ENCODE measurements at places on chromosomes 7 and 10.

DNA sequence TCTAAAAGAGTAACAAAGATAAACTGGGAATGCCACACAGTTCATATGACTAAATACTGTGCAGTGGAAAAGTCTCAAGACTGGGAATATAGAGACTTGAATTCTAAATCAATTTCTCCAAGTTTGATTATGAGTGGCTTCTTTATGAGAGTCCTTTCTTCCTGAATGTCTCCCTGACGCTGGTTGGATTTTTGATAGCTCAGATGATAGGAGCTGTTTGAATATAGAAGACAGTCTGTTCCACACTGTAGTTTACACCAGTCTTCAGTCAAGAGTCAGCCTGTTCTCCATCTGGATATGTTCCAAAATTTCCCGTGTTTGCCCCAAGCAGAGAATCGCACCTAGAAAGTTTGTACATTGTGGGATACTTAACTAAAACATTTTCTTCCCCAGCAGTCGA, 173.7 kb downstream of the LRMDA start:
- DNase-seq: no peak

GRCh38 chr7:127792528-127793342, 140.7 kb downstream of the SND1 start:
- DNase-seq: no peak

- DNase-seq: no peak
Measured at GRCh38 chr7:148623586-148624282, 33.2 kb downstream of the C7orf33 start.

DNA sequence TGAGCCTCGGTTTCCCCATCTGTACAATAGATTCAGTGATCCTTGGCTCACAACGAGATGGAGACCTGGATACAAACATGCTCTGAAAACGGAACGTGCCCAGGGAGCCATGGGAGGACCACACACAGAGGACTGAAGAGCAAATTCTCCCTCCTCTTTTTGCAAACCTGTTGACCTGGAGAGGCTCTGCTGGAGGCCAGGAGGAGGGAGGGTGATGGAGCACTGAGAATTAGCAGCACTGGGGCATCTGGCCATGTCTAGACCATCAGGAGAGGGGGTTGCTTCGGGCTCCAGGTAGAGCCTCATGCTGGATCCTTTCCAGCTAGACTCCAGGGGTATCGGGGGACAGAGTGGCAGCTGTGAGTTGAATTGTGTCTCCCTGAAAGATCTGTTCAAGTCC, 97.4 kb upstream of the GPR26 start:
- no peak for DNase-seq

- no peak for DNase-seq
Measured at GRCh38 chr7:32042900-32043299, 27.3 kb downstream of the PDE1C start.

DNA sequence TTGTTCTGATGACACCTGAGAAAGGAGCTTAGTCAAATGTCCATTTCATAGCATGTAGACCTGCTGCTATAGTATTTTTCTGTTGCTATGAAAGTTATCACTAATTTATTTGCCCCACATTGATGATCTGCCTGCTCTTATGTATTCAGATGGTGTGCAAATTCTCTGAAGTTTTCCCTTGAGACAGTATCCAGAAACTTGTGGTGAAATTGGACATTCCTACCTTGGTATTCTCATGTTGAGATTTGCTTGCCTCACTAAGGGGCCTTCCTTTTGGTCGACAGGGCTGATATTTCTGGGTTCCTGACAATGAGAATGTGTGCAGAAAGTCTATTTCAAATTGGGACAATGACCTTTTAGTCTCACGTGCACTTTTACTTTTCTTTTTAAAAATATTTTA, 253.2 kb upstream of the FZD8 start:
- DNase-seq: no peak

DNA sequence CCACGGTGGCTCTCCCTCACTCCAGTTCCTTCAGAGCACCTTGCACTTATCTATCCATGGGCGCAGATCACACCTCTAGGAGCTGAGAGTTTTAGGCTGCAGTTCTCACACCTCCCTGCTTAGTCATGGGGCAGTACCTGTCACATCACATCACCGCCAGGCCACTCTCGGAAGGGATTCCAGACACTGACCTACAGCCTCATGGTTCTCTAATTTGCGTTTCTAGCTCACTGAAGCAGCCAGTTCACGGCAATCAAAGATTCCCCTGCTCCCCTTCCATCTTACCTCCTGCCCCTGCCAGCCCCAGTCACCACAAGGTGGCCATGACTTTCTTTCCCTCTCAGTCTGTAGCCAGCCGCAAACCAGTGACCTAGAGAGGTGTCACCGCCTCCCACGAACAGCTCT, 34.2 kb downstream of the ADRB1 start:
- no peak for DNase-seq

DNA sequence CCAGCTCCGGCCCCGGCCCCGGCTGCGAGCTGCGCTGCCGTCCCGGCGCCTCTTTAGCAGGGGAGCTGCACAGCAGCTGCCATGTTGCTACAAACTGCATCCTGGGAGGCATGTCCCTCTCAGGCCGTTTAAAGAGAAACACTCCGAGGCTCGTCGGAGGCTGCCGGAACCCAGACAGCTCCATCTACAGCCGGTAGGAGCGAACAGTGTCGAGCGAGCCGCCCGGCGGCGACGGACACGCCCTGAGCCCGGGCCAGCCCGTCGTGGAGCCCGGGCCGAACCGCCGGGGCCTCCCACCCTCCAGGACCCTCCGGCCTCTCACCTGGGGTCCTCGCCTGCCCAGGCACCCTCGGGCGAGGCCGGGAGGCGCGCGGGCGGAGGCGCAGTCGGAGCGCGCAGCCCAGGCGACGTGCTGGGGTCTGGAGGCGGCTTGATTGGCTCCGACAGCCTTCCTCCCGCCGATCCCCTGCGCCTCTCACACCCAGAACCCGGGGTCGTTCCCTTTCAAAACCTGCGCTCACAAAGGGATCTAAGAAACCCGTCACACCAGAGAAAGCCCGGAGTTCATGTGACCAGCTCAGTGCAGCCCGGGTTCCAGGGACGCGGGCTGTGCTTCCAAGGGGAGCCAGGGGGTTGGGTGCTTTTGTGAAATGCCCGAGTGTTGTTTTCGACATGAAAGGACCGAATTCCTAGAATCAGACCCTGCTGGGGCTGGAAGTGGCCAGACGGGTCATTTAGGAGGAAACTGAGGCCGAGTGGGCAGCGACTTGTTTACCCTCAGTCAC, at the start of gene ZNF777:
Gene ZNF777 (minus strand): TSS at position 570 of the 785 bp plus-strand sequence. CDS start 5,040 bp downstream, outside the sequence.
- peak; percentile 67 for DNase-seq

GRCh38 chr7:130840599-130840998, 106.6 kb upstream of the KLF14 start:
- no peak for DNase-seq

DNA sequence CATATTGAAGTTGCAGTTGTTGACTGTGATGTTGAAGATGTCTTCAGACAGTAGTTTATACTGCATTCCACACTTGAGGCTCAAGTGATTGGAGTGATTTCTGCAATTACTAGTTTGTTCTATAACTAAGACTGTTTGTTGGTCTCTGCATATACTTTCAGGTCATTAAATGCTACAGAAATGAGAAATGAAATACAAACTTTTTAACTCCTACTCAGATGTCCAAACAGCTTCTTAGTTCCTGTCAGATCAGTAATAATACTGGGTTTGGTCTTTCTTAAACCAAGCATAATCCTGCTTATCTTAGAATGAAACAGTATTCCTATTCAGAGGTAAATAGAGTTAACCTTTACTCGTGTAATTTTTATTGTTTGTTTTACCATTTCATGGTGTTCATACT, 115.9 kb downstream of the CCNY start:
- DNase-seq: no peak
